CD4-positive, alpha-beta T cell treated with Interferon alpha-2 for 1 hour (primary cell): ENCODE measurements at places on chromosomes 11 and 22.

GRCh38 chr22:45164270-45165088 lies 754 bp downstream of the NUP50 start:
- DNase-seq, result no peak

GRCh38 chr11:67356864-67357561 lies 3.7 kb upstream of the POLD4 start:
- peak; percentile 73 for DNase-seq

DNA sequence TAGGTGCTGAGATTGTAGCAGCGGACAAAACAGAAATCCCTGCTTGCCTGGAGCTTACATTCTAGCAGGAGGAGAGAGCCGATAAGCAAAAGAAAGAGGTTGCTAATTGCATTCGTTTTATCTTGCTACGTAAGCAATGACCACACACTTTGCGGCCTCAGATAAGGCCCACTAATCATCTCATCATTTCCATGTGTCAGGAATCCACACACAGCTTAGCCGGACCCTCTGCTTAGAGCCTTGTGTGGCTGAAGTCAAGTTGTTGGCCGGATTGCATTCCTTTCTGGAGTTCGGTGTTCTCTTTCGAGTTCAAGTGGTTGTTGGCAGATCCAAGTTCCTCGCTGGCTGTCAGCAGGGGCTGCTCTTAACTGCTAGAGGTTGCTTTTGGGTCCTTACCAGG lies 101.6 kb downstream of the CHST1 start:
- no peak for DNase-seq

DNA sequence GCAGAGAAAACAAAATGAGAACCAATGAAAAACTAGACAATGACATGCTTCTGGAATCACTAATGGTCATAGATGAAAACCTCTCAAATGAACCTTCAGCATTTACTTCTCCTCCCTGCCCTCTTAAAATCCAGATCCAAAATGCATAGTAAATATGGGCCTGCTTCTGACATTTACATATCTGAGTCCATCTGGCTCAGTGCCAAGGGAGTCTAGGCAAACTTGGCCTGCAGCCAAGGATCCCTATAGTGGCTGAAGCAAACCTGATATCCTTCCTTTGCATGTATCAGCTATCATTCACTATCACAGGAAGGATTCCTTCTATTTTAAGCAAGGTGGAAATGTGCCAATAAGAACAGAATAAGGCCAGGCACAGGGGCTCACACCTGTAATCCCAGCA lies 104.8 kb downstream of the C11orf58 start:
- DNase-seq, result no peak

DNA sequence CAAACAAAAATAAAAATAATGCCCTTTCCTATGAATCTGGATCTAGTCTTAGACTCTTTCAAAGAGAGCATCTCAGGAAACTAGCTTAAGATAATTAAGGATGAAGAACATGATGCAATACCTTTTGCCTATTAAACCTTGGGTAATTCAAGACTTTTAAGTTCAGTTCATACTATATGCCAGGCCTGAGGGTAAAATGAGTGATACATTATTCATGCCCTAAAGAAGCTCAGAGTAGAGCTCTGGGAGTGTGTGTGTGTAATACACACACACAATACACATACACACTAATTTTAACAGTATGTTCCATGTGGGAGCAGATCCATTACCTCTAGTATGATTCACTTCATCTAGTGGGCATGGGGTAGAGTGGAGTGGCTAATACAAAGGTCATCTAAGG lies 651.4 kb upstream of the CHORDC1 start:
- DNase-seq, result no peak

DNA sequence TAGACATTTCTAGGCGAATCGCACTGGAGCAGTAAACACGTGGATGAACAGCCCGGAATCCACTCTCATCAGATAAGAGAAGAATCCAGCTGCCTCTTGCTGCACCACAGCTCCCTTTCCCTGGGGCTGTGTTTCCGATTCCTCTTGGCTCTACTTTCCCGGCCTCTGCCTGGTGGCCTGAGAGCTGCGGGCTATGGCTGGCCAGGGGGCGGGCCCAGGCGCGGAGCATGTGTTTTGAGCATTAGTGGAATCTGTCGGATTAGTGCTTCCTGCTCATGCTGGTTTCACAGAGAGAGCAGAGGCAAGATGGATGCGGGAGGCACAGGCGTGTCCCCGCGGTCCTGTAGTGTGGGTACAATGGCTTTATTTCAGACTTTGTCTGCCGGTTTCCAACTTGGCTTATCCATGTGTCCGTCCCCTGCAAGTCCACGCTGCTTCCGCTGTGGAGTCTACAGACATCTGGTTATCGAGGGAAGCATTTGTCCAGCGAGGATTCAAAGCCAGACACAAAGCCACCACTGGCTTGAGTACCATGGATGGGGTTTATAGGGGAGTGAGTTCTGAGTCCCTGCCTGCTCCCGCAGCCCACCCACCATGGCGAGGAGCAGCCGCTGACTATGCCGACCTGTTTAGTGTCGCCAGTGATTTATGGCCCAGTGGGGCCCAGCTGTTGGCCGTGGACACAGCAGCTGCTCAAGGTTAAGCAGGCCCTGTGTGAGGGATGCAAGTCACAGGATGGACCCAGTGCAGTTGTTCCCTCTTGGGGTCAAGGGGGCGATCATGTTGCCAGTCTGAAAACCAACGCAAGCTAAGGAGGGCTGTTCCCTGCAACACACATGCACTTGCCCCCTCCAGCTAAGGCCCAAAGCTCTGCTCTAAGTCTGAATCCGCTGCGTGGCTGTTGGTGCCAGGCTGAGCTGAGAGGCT lies 43.3 kb upstream of the EP300 start:
- DNase-seq, result no peak

- DNase-seq, result no peak
Measured at GRCh38 chr11:73635721-73636120, 10.7 kb upstream of the PLEKHB1 start.

DNA sequence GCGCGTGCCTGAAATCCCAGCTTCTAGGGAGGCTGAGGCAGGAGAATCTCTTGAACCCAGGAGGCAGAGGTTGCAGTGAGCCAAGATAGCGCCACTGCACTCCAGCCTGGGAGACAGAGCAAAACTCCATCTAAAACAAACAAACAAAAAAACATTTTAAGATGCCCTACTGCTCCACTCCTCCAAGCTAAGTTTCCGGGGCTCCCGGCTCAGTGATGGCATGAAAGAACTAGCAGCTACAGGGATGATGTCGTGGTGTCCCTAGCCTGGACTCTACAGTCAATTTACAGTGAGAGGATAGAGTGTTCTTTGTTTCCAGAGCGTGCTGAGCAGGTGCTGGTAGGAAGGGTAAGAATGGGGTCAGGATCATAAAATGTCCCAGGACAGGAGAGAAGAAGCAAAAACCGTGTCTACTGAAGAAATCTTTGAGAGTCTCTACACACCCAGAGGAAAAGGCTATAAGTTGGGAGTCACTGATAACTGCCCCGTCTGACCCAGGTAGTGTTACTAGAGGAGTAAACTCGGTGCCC lies 1.2 kb upstream of the ZBTB3 start:
- DNase-seq, result no peak

- no peak for DNase-seq
Measured at GRCh38 chr22:28815111-28815510, 14.7 kb upstream of the XBP1 start.

DNA sequence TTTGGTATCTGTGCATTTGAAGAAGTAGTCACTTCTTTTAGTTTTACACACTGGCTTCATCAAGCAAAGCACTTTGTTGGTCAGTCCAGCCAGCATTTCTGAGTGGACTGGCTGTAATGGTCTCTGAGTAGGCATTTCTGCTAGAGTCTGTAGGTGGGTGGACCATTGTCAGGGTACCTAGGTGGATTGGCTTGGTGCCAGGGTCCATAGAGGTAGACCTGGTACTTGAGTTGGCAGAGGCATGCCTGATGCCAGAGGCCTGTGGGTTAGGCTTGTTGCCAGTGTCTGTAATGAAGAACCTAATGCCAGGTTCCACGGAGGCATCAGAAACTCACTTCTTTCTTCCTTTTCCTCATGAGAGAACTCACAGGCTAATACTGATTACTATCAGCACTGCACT lies 157.9 kb upstream of the C11orf87 start:
- no peak for DNase-seq

- DNase-seq, result peak; percentile 23
Measured at GRCh38 chr22:24803064-24803542, 2.9 kb upstream of the SGSM1 start.

GRCh38 chr11:131253656-131254151 lies 116.7 kb upstream of the NTM start:
- no peak for DNase-seq

- no peak for DNase-seq
Measured at GRCh38 chr11:73551677-73552076, 46.2 kb downstream of the FAM168A start.

DNA sequence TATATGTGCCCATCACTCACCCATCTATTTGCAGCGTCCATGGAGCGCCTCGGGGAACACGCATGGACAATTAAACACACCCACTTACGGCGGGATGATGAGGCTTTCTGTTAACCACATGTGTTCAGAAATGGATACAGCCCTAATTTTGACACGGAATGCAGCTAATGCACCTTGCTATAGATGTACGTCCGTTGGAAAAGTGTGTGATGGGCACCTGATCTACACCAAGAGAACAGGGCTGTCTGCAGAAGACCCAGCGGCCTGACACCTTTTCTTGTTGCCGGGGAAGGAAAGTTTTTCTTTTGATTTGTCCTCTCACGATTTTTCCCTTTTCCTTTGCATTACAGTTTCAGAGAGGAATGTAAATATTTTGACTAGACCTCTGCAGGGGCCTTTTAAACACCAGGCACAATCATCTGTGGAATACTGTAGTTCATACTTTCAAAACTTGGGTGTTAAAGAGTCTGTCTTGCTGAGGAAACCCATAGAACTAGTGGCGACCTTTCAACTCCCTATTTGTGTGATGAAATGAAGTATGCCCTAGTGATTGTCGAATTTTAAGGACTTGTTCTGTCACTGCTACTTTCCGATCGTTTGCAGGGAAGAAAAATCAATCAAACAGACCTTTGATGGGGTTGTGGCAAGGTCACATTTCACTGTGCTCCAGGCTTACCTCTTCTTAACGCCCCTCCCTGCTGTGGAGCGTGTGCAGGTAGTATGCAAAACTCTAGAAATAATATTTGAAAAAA lies 16.5 kb upstream of the PAX6 start:
- no peak for DNase-seq

- no peak for DNase-seq
Measured at GRCh38 chr11:64888406-64888728, 9.9 kb upstream of the EHD1 start.

DNA sequence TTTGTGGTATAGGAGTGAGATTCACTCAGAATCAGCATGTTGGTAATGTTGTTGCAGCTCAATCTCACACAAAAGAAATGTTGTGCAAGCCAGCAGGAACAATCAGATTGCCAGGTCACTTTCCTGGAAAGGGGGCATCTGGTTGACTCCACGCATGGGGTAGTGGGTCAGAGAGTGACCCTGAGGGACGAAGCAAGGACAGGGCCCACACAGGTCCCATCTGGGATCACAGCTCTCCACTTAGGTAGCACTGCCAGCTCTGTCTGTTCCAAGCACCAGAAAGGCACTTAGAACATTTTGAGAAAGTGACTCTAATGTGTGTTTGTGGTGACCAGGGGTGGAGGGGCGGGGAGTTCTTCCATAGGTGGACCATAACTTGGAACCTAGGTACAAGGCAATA lies 109.5 kb downstream of the RASSF10 start:
- DNase-seq, result no peak

DNA sequence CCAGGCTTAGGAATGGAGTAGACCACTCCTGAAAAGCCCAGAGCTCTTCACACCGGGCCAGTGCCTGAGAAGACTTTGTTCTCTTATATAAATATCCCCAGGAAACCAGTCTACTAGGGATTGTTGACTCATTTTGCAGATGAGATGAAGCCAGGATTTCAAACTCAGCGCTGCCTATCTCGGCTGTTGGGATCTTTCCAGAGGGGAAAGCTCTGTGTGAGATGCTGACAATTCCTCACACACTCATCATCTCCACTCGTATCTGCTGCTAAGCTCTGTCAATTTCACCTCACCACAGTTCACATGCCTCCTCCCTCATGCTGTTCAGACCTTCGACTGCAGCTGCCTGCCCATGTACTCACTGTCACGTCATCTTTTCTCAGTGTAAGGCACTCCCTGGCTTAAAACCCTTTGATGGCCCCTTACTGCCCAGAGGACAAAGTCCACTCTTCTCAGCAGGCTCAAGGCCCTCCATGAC lies 12.5 kb downstream of the USH1C start:
- no peak for DNase-seq

GRCh38 chr11:44542372-44542771 lies 23.1 kb upstream of the CD82 start:
- no peak for DNase-seq

DNA sequence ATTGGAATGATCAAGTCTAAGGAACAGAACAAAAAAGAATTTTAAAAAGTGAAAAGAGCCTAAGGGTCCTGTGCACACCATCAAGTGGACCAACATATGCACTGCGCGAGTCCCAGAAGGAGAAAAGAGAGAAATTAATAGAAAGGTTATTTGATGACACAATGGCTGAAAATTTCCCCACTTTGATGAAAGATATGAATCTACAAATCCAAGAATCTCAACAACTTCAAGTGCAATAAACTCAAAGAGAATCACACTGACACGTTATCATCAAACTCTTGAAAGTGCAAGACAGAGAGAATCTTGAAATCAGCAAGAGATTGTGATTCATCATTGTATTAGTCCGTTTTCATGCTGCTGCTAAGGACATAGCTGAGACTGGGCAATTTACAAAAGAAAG lies 230.8 kb downstream of the ADAMTS15 start:
- no peak for DNase-seq

DNA sequence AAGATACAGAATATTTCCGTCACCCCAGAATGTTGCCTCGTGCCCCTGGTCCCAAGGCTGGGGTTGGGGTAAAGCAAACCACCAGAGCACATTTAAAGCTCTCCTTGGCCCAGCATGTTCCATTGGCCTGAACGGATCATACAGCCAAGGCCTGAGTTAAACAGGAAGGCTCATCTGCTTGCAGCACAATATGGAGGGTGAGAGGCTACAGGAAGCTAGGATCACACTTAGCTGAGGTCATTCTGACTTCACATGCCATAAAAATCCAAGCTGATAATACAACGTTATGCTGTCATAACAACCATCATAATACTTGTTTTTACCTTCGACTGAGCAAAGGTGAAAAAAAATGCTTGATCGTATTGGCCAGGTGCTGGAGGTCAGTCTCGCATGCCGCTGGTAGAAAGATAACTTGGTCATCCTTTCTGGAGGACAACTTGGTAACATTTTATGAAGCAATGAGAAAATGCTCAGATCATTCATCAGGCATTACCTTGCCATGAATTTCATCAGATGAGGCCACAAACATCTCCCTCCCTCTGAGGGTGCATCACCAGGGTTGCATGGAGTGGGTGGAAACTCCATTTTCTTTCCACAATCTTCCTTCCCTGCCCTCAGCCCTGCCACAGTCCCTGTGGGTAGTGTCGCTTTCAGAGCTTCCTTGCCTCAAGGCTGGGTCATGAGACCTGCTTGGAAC lies 31.9 kb upstream of the RTL6 start:
- DNase-seq, result no peak
